ENCODE measurements at places on chromosomes 5 and 9.
A peak's percentile ranks its signal among the peaks of the same experiment; 100 is the strongest.

DNA sequence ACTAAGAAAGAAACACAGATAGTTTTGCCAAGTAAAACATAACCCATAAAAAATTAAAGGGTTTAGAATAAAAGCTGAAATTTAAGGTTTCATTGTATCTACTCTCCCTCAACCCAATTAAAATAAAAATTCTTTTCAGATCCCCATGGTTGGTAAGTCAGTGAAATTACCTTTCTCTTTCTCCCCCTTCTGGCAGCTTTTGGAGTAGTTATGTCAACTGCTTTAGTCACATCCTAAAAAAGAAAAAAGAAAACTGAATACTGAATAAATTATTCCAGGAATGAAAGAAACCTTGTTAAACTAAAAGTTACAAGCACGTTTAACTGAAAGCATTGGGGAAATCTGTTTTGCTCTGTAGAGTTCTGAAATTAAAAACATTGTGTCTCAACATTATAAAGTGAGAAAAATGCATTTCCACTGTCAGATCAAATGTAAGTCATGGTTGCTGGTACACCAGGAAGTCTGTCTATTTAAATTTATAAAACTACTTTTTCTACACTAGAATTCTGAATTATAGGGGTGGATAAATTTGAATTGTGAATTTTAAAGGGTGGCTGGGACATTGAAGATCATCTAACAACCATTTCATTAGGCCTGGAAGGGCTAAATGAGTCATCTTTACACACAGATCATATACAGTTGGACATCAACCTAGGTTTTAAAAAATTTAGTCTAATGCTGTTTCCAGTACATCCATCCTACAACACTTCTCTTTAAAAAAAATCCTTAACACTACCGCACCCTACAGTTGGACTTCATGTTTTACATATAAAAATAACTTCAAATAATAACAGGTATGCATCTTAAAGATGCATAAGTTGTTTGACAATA is 24.7 kb downstream of the PSIP1 start:
- DNase-seq: no peak

GRCh38 chr5:172833372-172833685 is 722 bp upstream of the ERGIC1 start:
- DNase-seq: no peak

GRCh38 chr5:151085517-151086041 is 4.7 kb upstream of the TNIP1 start:
- DNase-seq: no peak

DNA sequence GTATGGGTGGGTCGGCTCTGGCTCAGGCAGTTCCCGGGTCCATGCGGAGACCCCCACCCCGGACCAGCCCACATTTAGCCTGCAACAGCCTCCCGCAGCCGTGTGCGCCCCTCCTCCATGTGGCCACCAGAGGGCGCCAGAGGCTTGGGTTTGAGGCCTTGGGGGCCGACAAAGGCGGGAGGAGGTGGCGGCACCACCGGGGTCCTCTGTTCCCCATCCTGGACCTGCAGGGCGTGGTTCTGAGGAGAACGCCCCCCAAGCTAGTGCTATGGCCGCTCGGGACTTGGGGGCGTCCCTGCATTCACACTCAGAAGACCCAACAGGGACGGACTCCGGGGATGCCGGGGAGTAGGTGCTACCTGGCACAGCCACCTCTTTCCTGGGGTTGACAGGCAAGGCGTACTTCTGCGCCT is 16.5 kb downstream of the ASS1 start:
- DNase-seq: peak; percentile 44

DNA sequence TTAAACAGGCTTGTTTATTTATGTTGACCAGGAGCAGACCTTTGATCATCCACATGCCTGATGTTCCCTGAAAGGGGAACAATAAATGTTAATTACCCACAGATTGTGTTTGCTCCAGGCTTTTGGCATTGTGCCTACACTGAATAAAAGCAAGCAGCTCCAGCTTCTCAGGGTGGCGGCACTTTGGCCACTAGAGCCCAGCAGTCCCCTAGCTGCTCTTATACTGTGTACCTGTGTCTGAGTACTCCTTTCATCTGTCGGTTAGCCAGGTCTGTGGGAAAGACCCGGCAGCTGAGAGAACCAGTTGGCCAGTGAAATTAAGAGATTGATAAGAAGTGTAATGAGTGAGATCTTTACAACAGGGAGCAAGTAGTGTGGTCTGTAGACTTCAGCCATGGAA is 254.8 kb upstream of the FTMT start:
- no peak for DNase-seq

DNA sequence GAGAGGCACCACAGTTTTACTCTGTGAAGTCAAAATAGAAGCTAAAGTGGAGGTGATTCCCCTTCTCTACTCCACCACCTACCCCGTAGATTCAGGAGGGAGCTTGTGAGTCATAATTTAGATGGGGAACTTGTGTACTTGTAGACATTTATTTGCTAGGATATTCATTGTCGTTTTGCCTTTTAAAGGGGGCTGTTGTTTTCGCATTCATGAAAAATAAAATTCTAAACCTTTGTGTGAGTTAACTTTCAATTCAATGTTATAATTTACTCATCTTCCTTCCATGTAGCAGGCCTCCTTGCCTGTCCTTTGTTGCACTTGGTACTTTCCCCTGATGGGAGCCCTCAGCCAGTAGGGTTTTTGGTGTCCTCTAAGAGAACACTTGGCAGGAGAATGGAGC is 22.0 kb downstream of the SECISBP2 start:
- DNase-seq: no peak

- no peak for DNase-seq
Observed at GRCh38 chr5:126939887-126940286, 90.5 kb downstream of the MARCHF3 start.

GRCh38 chr5:133456933-133457402 is 155.4 kb downstream of the FSTL4 start:
- DNase-seq: peak; percentile 30

GRCh38 chr5:34735491-34736426 is 79.6 kb downstream of the RAI14 start:
- DNase-seq: peak; percentile 80

DNA sequence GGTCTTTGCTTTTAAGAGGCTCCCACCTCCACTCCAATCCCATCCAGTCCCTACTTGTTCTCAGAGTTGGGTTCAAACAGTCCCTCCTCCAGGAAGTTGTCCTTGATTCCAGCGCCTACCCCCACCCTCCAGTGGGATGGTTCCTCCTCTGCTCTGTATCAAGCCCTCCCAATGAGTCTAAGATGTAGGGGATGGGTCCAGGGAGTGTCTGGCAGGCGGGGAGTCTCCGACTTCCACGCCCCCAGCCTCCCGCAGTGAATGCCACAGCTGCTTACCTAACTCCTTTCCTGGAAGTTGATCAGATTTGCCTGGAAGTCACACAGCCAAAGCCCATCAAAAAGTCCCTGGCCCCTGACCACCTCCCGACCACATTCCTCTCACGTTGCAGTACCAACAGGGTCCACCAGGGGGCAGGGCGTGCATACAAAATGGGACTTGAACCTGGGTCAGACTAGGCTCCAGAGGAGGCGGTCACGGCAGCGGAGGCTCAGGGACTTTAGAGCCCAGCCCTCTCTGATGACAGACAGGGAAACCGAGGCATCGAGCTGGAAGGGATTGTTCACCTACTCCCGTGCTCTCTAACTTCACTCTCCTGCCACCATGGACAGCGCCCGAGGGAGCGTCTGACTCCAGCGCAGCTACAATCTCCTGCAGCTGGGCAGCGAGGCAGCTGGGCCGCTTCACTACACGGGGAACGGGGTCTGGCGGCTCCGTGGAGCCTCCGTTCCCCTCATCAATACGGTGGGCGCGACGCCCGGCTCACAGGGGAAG is 25.0 kb upstream of the TDRD7 start:
- DNase-seq: peak; percentile 72

DNA sequence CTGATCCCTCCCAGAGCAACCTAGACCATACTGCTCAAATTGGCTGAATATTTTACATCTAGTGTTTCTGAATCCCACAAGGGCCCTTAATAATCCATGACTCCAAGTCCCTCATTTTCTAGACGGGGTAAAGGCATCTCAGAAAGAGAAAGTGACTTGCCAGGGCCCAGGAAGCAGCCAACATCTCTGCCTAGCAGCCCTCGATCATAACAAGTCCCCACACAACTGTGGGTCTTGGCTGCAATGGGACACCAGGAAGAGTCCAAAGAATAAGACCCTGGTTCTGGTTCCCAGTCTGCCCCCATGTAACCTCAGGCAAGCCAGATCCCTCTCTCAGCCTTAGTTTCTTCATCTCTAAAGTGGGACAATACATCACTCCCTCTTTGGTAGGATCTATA is 6.3 kb downstream of the ANXA6 start:
- no peak for DNase-seq

- no peak for DNase-seq
Observed at GRCh38 chr9:130781569-130781968, 53.5 kb upstream of the ABL1 start.

DNA sequence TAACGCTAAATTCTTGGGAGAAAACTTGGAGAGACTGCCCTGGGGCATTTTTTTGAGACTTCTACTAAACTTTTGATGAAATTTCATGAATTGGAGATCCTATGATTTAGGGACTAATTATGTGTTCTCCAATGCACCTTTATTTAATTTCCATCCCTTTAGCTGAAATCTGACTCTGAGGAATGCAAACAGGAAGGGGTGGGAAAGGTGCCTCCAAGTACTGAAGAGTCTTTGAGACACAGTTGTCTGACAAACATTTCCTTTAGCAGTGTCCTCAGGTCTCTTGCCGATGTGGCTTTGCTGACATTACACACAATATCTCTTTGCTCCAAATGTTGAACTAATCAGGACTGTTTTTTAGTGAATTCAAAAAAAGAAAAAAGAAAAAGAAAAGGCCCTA is 76.9 kb downstream of the LIX1 start:
- no peak for DNase-seq

GRCh38 chr5:78611126-78611605 is 37.4 kb downstream of the LHFPL2 start:
- no peak for DNase-seq

GRCh38 chr5:109105631-109106267 is 304.0 kb downstream of the PJA2 start:
- peak; percentile 11 for DNase-seq

DNA sequence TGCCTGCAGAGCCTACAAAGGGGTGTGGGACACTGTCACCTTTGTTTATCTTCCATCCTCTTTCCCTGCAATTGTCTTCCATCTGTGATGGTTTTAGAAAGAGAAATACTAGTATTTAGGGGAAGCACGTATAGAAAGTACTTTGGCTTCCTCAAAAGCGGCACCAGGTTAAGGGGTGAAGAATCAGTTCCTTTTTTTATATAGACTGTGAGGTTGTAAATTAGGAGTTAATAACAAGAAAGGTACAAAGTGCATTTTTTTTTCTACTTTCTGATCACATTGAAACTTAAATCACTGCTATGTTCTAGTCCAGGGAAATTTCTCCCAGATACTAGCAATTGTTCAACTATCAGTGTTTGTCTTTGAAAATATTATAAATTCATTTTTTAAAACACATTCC is 219.3 kb downstream of the CEMIP2 start:
- DNase-seq: no peak

DNA sequence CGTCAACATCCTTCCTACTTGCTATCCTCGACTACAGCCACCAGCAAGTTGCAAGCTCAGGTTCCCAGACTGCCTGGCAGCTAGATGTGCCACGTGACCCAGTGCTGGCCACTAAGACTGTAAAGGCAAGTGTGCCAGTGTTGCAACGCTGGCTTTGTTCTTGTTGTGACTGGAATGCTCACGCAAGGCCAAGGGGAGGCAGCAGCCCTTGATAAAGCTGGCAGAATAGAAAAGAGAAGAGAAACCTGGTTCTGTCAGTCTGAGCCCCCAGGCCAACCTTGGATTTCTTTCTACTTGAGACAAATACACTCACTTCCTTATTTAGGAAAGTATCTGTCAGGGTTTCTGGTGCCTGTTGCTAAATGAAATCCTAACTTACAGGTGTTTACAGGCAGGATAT is 113.0 kb downstream of the KLHL3 start:
- DNase-seq: no peak

- DNase-seq: no peak
Observed at GRCh38 chr9:6977761-6978160, 220.0 kb downstream of the KDM4C start.

DNA sequence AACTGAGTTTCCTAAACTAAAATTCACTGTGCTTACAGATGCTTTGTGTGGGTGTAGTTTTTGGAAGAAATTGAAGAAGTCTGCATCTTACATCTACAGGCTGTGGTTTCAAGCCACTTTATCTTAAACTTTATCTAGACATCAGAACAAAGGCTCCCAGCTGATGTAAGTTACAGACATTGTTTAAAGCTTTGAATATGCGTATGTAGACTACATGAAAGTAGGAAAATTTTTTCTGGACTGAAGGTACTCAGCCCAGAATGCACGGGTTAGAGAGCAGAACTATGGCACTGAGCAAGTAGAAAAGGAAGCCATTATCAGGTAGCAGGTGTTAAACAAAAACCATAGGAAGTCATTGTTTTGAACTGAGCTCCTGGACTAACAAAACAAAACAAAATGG is 185.4 kb downstream of the TTC39B start:
- no peak for DNase-seq

- DNase-seq: no peak
Observed at GRCh38 chr9:127065592-127065991, 56.8 kb downstream of the ANGPTL2 start.

DNA sequence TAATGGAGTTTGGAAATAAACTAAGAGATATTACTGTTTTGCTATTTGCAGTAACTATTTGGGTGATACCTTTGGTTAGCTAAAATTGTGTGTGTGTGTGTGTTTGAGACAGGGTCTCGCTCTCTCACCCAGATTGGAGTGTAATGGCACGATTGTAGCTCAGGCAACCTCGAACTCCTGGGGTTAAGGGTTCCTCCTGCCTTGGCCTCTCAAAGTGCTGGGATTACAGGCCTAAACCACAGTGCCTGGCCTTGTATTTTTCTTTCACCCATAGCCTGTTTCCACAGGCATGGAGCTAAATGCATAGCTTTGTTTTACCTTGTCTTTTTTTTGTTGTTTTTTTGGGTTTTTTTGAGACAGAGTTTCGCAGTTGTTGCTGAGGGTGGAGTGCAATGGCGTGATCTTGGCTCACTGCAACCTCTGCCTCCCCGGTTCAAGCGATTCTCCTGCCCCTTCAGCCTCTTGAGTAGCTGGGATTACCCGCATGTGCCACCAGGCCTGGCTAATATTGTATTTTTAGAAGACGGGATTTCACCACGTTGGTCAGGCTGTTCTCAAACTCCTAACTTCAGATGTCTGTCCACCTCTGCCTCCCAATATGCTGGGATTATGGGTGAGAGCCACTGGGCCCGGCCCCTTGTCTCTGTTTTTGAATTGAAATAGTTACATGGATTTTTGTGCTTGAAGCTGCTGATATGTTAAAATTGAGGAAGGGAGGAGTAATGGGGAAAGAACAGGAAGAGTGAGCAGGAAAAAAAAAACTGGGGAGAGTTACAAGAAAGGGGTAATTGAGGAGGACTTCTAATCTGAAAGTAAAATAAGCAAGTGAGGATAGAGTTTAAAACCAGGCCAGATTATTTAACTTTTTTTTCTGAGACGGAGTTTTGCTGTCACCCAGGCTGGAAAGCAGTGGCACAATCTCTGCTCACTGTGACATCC is 5.7 kb downstream of the GPBP1 start:
- no peak for DNase-seq

DNA sequence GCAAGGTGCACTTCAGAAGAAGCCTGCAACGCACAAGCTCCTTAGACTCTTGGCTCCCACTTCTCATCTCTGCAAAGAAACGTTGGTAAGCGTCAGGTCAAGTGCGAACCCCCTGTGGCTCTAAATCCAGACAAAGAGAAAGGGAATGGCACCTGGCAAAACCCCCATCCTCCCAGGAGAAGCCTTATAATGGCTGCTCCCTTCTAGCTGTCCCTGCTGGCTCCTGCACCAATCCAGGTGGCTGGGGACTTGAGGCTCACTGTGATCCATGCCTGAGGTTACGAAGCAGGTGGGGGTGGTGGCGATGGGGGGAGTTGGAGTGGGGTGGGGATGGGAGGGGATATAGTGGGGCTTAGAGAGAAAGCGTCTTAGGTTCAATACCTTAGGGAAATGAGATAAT is 272.8 kb downstream of the DENND1A start:
- DNase-seq: no peak

Data from right lung (tissue), 10 donors.